ENCODE measurements at places on chromosomes 3 and 15.
A peak's percentile ranks its signal among the peaks of the same experiment; 100 is the strongest.

GRCh38 chr15:65384505-65384894 is 6.7 kb upstream of the IGDCC3 start:
- H3K27me3 ChIP-seq: peaks cover 7% of the 10 kb centered on the region
- peaks cover 10% of the 10 kb centered on the region for H3K4me1 ChIP-seq
- no peak overlapping the region for H3K27ac ChIP-seq
- no peak for DNase-seq
- H3K4me3 ChIP-seq: peak overlapping the region; percentile 92

DNA sequence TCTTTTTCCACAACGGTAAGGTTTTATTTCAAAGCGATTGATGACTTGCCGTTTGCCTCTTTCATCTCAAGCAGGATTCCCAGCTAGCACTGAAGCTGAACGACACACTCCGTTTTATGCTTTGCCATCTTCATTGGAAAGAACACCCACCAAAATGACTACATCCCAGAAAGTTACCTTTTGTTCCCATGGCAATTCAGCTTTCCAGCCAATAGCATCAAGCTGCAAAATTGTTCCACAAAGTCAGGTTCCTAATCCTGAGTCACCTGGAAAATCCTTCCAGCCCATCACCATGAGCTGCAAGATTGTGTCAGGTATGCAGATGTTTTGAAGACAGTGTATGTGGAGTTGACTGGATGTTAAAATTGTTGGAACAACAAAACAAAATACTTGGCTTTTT is 56.5 kb downstream of the YEATS2 start:
- no peaks in the 10 kb centered on the region for H3K4me1 ChIP-seq
- H3K27ac ChIP-seq: no peak overlapping the region
- no peak for DNase-seq
- H3K4me3 ChIP-seq: no peak overlapping the region

- no peaks in the 10 kb centered on the region for H3K36me3 ChIP-seq
- H3K27me3 ChIP-seq: no peaks in the 10 kb centered on the region
- no peak for DNase-seq
- H3K4me1 ChIP-seq: no peaks in the 10 kb centered on the region
Observed at GRCh38 chr15:51374131-51374530, 32.7 kb downstream of the GLDN start.

DNA sequence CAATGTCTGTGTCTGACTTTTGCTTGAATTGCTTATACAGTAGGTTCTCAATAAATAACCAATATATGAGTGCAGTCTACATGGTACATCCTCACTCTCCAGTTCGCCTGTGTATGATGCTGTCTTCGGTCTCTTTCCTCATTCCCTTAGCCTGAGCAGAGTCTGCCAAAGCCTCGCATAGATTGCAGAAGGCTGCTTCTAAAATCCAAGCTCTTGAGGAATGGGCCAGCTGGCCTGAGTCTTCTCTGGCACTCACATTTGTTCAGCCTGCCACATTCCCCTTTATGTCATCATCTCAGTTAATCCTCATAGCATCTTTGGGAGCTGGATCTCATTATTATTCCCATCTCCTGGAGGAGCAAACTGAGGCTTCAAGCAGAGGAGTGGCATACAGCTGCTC is 27.2 kb upstream of the ADAMTS7 start:
- DNase-seq: no peak
- no peak overlapping the region for H3K27ac ChIP-seq
- no peak overlapping the region for H3K4me3 ChIP-seq
- no peaks in the 10 kb centered on the region for H3K27me3 ChIP-seq
- no peaks in the 10 kb centered on the region for H3K36me3 ChIP-seq
- H3K4me1 ChIP-seq: no peaks in the 10 kb centered on the region

DNA sequence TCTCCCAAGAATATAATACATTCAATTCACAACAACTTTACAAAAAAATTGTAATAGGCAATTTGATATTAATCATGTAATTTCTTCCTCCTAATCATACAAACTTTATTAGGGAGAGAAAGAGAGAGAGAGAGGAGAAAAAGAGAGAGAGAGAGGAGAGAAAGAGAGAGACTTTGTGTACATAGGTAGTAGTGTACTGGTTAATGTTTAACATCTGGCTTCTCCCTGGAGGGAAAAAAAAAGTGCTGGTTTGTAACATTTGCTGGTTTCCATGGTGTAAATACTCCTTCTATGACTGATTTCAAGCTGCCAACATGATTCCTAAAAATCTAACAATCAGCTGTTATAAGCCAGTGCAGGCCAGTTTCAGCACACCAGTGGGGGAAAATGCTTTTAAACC is 98.0 kb upstream of the ARHGEF26 start:
- DNase-seq: no peak
- no peaks in the 10 kb centered on the region for H3K36me3 ChIP-seq
- no peak overlapping the region for H3K27ac ChIP-seq

DNA sequence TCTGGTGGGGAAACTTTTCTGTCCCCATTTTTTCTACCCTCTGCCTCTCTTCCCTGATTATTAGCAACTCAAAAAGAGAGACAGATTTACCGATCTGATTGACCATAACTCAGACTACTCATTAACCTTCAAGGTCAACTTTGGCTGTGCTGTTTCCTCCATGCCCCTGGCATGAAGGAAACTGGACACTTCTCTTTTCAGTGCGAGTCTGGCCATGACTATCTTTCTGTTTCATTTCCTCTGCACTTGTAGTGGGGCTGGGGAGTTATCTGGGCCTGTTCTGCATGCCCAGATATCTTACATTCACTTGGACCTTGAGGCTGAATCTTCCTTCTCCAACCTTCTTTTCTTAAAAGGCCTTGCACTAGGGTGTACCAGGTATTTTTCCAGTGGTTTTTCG is 76.9 kb upstream of the SLCO2A1 start:
- no peak overlapping the region for H3K27ac ChIP-seq
- peaks cover 5% of the 10 kb centered on the region for H3K27me3 ChIP-seq
- H3K4me1 ChIP-seq: no peaks in the 10 kb centered on the region
- H3K4me3 ChIP-seq: no peak overlapping the region
- no peaks in the 10 kb centered on the region for H3K36me3 ChIP-seq

- H3K27ac ChIP-seq: no peak overlapping the region
- DNase-seq: no peak
- no peak overlapping the region for H3K4me3 ChIP-seq
- H3K36me3 ChIP-seq: no peaks in the 10 kb centered on the region
- H3K4me1 ChIP-seq: no peaks in the 10 kb centered on the region
Observed at GRCh38 chr3:105101603-105102002, 265.1 kb upstream of the ALCAM start.

DNA sequence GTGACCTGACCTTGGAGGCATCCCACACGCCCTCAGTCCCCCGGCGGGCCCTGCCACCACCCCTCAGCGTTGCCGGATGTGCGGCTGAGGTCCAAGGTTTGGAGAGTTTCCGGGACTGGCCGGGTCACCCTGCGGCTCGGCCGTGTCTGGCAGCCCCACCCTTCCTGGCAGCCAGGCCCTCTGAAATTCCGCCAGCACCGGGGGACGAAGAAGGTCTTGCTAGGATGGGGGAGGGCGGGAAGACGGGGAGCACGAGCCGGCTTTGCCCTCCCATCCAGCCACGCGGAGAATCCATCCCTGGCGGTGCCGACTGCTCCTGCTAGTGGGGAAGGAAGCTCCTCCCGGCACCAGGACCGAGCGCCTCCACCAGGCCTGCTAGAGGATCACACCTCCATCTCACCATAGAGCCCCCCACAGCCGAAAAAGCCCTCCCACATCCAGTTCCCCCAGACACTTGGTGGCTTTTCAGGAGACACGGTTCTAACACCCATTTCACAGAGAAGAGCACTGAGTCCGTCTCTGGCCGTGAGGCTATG is 81.5 kb downstream of the CPN2 start:
- no peak overlapping the region for H3K4me3 ChIP-seq
- H3K27ac ChIP-seq: no peak overlapping the region
- DNase-seq: no peak
- no peaks in the 10 kb centered on the region for H3K4me1 ChIP-seq

DNA sequence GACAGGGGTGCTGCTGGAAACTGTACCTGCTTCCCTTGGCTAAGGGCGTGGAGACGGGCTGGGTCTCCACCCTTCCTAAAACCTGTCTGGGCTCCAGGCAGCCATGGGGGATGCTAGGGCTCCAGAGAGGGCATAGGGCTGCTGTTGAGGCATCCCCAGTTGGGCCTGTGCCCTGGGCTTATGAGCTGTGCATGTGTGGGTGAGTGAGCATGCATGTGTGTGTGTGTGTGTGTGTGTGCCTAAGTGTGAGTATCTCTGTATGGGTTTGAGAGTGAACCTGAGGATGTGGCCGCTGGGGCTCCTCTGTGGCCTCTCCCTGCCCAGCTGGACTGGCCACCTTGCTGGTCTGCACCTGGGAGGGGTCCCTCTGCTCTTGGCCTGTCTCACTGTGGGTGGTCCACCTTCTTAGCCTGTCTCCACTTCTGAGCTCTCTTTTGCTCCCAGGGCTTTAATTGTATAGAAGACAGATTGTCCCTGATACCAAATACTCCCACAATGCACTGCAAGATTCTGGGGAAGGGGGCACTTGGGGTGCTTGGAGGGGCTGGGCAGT is 11.9 kb upstream of the TMEM115 start:
- no peaks in the 10 kb centered on the region for H3K27me3 ChIP-seq
- H3K4me1 ChIP-seq: peaks cover 8% of the 10 kb centered on the region
- H3K36me3 ChIP-seq: no peaks in the 10 kb centered on the region
- H3K4me3 ChIP-seq: no peak overlapping the region
- no peak for DNase-seq
- H3K27ac ChIP-seq: no peak overlapping the region

- no peak overlapping the region for H3K27ac ChIP-seq
- H3K36me3 ChIP-seq: no peaks in the 10 kb centered on the region
- no peak for DNase-seq
- H3K4me3 ChIP-seq: no peak overlapping the region
Observed at GRCh38 chr15:57892181-57892580, 173.3 kb downstream of the ALDH1A2 start.

DNA sequence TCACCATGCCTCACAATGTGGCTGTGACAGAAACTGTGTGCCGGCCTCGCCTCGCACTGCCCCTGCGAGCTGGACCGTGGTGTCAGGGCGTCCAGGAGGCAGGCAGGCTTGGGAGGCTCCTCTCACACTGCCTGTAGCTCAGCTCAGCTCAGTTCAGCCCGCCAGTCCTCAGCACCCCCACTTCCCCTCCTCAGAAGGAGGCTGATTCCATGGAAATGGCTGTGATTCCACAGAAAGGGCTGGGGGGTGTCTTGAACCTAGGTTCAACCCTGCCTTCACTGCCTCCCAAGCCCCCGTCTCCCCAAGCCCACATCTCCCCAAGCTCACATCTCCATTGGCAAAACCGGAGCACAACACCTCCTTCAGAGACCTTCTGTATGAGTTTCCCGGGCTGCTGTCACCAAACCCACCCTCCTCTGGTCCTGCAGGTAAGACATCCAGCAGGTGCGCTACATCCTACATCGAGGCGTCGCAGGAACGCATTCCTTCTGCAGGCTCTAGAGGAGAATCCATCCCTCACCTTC is 94.0 kb downstream of the OCA2 start:
- H3K27me3 ChIP-seq: no peaks in the 10 kb centered on the region
- H3K4me3 ChIP-seq: no peak overlapping the region
- H3K27ac ChIP-seq: no peak overlapping the region
- H3K36me3 ChIP-seq: no peaks in the 10 kb centered on the region
- no peak for DNase-seq

DNA sequence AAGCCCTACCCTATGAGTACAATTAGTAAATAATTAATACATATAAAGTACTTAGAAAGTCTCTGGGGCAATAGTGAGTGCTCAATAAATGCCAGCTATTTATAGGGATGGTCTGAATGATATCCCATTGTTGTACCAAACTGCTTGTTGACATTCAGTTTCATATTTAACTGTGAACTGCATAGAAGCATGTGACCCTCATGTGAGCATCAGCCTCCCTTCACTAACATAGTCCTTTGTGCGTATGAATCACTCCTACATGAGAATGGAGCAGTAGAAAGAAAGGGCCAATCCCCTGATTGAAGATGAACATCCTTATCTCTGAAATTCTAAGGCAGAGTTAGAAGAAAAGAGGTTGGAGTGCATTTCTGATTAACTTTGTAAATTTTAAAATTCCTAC is 68.7 kb upstream of the ATP10A start:
- H3K36me3 ChIP-seq: no peaks in the 10 kb centered on the region
- H3K27me3 ChIP-seq: no peaks in the 10 kb centered on the region
- DNase-seq: no peak
- no peak overlapping the region for H3K4me3 ChIP-seq
- H3K27ac ChIP-seq: no peak overlapping the region

DNA sequence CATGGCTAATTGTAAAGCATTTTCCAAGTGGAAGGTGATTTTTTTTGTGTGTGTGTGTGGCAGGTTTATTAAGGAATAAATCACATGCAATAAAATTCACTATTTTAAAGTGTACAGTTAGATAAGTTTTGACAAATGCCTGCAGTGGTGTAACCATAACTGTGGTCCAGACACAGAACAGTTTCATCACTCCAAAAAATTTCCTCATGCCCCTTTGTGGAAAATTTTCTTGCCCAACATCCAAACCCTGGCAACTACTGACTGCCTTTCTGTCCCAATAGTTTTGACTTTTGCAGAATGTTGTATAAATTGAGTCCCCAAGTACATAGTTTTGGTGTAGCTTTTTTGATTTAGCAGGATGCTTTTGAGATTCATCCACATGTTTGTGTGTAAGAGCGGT is 135.1 kb upstream of the KLHL25 start:
- H3K36me3 ChIP-seq: no peaks in the 10 kb centered on the region
- DNase-seq: no peak
- H3K4me3 ChIP-seq: no peak overlapping the region
- no peaks in the 10 kb centered on the region for H3K27me3 ChIP-seq

- DNase-seq: no peak
- peaks cover 5% of the 10 kb centered on the region for H3K36me3 ChIP-seq
- no peak overlapping the region for H3K27ac ChIP-seq
- H3K27me3 ChIP-seq: no peaks in the 10 kb centered on the region
- H3K4me1 ChIP-seq: no peaks in the 10 kb centered on the region
Observed at GRCh38 chr3:122523317-122523716, 8.6 kb upstream of the KPNA1 start.

- no peaks in the 10 kb centered on the region for H3K36me3 ChIP-seq
- H3K4me1 ChIP-seq: no peaks in the 10 kb centered on the region
- no peak overlapping the region for H3K27ac ChIP-seq
- no peak for DNase-seq
- H3K27me3 ChIP-seq: no peaks in the 10 kb centered on the region
Observed at GRCh38 chr3:104066658-104067057, 1300.1 kb upstream of the ALCAM start.

- H3K4me1 ChIP-seq: peaks cover 32% of the 10 kb centered on the region
- no peaks in the 10 kb centered on the region for H3K27me3 ChIP-seq
- no peak overlapping the region for H3K4me3 ChIP-seq
- DNase-seq: no peak
Observed at GRCh38 chr3:53103397-53104296, 26.6 kb downstream of the RFT1 start.

- no peaks in the 10 kb centered on the region for H3K4me1 ChIP-seq
- no peak overlapping the region for H3K27ac ChIP-seq
- H3K27me3 ChIP-seq: no peaks in the 10 kb centered on the region
- H3K4me3 ChIP-seq: no peak overlapping the region
Observed at GRCh38 chr15:98241032-98241554, 280.6 kb downstream of the ARRDC4 start.

- H3K36me3 ChIP-seq: no peaks in the 10 kb centered on the region
- H3K27me3 ChIP-seq: no peaks in the 10 kb centered on the region
- no peaks in the 10 kb centered on the region for H3K4me1 ChIP-seq
- H3K27ac ChIP-seq: no peak overlapping the region
- H3K4me3 ChIP-seq: no peak overlapping the region
Observed at GRCh38 chr15:92667287-92667904, 11.8 kb upstream of the FAM174B start.

All from CD8-positive, alpha-beta memory T cell (primary cell).